Psoas muscle (tissue), 8 donors: ENCODE measurements at places on chromosomes 7 and 10. TPM values are rescaled to one million over a fixed set of nuclear protein-coding genes. Genes with fewer than 3 reads are reported as not detected.

Gene RPEL1
- total RNA-seq = not detected

Gene BICC1
- 6.9 TPM for total RNA-seq

DNA sequence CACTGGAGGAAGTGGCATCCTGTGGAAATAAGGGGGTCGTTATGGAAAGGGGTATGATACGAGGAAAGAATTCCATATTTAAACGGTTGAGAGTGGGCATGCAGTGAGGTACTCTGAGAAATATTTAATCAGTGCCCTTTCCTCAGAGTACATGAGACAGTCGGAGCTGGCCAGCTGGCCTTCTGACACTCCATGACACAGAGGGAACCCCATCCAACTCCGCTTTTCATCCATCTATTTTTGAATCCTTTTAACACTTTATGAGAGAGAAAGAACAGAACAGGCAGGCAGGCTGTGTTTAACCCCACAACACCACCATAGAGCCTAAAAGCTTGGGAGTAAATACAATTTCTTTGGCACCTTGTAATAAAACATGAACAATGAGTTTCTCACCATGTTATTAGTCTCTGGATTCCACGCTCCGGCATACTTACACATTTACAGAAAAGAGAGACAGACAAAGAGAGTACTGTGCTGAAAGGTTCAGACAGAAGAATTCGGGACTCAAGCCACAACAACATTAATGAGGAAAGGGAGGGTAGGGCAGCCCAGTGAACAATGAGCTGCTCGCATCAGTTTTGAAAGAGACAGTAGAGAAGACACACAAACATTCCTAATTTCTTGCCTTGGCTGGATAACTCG, 124.2 kb upstream of the PDLIM1 start:
- peak; percentile 38 for DNase-seq

Gene MSMB
- not detected for total RNA-seq

DNA sequence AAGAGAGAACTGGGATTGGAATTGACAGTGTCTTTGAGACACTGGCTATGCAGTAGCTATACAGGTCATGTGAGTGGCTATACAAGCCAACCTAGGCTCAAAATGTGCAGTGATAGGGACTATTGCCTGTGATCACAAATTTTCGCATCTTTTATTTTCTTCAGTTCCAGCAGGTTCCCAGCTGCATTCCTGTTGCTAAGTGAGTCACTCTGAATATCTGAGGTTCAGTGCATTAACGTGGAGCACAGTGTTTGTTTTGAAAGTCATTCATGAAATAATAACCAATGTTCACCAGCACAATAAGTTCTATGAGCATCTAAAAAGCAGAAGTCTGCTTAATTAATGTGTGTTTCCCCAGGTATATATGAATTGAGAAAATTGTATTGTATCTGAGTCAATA, 1236.0 kb upstream of the CELF2 start:
- DNase-seq = no peak
